ENCODE measurements at places on chromosomes 6 and 20.

DNA sequence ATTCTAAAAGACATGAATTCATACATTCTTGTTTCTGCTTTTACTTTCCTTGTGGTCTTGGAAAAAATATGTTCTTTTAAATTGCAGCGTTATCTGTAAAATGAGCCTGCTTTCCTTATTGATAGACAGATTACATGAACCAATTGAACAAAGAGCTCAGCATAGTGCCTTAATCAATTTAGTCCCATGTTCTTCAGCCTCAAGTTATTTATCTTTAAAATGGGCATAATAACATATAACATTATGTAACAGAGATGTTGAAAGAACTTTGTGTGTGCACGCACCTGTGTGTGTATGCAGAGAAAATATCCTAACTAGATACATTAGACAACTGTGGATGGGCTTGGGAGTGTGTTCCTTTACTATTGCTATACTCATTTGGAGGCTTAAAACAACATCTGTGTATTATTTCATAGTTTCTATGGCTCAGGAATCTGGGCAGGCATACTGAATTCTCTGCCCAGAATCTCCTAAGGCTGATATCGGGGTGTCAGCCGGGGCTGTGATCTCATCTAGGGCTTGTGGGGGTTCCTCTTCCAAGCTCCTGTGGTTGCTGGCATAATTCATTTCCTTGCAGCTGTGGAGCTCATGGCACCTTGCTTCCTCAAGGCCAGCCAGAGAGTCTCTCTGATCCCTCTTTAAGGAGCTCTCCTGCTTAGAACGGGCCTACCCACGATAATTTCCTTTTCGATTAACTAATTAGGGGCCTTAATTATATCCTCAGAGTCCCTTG is 194.1 kb downstream of the ARID1B start:
- no peak for DNase-seq

DNA sequence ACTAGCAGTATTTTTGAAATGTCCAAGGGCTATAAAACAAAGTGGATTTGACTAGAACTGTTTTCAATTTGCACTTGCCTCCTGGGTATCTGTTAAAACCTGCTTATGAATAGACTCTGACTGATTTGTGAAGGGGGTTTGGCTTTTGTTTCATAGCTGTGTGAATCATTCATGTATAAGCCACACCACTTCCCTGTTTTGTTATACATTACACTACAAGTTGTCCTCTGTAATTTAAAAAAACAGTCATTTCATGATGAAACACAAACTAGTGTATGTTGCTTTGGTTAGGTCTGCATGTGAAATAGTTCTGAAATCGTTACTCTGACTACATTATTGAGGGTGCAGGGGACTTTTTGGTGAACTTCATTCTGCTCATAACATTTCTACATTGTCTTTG is 121.7 kb downstream of the NKAIN2 start:
- DNase-seq = no peak

DNA sequence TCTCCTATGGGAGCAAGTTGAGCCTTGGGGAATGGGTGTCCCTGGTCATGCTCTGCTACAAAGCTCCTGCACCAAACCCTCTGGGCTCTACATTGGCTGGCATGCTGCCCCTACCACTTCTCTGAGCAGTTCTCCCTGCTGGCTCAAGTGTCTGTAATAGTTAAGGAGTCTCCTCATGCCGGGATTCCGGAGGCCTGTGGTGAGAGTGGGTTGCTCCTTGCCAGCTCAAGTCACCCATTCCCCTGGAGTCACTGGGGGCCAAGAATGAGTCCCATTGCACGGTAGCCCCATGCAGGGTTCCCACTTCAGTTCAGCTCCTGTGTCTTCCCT is 173.9 kb downstream of the PRDM13 start:
- no peak for DNase-seq

GRCh38 chr20:23568320-23568970 is at the start of gene CST9L:
Gene CST9L, minus strand, starts transcription at chr20:23568484. Its CDS starts 34 bp downstream, at chr20:23568450.
- DNase-seq = no peak

GRCh38 chr6:130252527-130253237 is 29.9 kb upstream of the SAMD3 start:
- no peak for DNase-seq

GRCh38 chr6:53363341-53364079 is 14.8 kb upstream of the ELOVL5 start:
- DNase-seq = no peak

- no peak for DNase-seq
These were observed 17.3 kb downstream of the NSFL1C start for GRCh38 chr20:1449370-1449769.

- DNase-seq = no peak
These were observed 48.3 kb upstream of the TRAF3IP2 start for GRCh38 chr6:111653979-111654378.

- DNase-seq = no peak
These were observed 30.3 kb upstream of the TMEM217 start for GRCh38 chr6:37288247-37288646.

- no peak for DNase-seq
These were observed 6.6 kb upstream of the FABP7 start for GRCh38 chr6:122772724-122773415.

GRCh38 chr20:50343490-50344179 is 153.0 kb downstream of the CEBPB start:
- no peak for DNase-seq

DNA sequence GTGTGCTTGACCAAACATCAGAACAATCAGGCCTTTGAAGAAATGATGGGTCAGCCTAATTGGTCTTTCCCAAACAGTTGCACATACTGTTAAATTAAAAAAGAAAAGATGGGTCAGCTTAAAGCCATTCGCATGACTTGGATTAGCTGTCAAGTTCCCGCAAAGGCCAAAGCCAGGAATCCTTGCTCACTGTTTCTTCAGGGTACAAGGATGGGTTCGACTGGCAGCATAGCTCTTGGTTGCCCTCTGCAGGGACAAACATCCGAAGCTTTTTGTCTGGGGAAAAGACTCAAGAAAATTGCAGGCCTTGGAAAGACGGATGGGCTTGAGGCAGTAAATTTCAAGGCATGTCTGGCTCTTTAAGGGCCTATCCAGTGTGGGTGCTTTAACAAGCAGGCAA is 168.0 kb downstream of the HDGFL1 start:
- DNase-seq = no peak

GRCh38 chr6:154504102-154504501 is 6.4 kb downstream of the CNKSR3 start:
- DNase-seq = no peak

- DNase-seq = no peak
These were observed 303.9 kb upstream of the SGK1 start for GRCh38 chr6:134621858-134622257.

- no peak for DNase-seq
These were observed 20.5 kb upstream of the TMEM181 start for GRCh38 chr6:158539413-158539812.

GRCh38 chr6:45718871-45719270 is 296.8 kb downstream of the CLIC5 start:
- DNase-seq = no peak

DNA sequence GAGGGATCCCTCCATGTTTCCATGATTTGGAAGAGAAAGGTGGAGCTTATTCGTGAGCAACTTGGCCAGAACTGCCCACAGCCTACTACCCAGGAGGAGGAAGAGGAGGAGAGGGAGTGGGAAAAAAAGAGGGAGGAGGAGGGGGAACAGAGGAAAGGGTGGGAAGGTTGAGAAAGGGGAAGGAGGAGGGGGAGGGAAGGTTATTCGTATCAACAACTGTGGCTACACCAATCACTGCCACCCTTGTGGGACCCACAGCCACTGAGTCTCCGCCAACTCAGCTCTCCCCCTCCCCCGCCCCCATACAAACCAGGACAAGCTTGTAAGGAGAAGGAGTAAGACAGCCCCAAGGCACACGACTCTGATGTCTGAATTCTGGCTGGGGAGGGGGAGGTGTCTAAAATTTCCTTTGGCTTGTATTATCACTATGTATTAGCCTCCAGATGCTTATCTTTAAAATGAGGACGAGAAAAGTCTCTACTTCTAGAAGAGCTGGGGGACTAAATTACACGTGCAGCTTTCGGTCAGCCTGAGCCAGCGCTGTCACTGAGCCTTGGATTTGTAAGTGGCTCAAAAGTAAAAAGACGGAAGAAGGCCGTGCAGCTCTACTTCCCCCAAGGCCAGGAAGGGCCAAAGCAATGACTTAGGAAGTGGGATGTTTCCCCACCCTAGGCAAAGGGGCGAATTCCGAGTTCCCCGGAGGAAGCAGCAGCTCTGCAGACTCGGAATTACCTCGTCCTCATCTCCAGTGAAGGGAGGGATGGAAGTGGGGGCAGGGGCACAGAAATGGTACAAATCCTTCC is 1.0 kb downstream of the FKBP1A start:
- no peak for DNase-seq

- DNase-seq = no peak
These were observed 131.6 kb upstream of the ESR1 start for GRCh38 chr6:151675746-151676459.

GRCh38 chr20:986733-987355 is 15.3 kb downstream of the RSPO4 start:
- DNase-seq = no peak

GRCh38 chr6:113994934-113995342 is 24.0 kb upstream of the HDAC2 start:
- no peak for DNase-seq

- DNase-seq = no peak
These were observed 402.9 kb upstream of the RUNX2 start for GRCh38 chr6:44925100-44925739.

- DNase-seq = no peak
These were observed 34.2 kb downstream of the ZNF391 start for GRCh38 chr6:27422651-27423332.

DNA sequence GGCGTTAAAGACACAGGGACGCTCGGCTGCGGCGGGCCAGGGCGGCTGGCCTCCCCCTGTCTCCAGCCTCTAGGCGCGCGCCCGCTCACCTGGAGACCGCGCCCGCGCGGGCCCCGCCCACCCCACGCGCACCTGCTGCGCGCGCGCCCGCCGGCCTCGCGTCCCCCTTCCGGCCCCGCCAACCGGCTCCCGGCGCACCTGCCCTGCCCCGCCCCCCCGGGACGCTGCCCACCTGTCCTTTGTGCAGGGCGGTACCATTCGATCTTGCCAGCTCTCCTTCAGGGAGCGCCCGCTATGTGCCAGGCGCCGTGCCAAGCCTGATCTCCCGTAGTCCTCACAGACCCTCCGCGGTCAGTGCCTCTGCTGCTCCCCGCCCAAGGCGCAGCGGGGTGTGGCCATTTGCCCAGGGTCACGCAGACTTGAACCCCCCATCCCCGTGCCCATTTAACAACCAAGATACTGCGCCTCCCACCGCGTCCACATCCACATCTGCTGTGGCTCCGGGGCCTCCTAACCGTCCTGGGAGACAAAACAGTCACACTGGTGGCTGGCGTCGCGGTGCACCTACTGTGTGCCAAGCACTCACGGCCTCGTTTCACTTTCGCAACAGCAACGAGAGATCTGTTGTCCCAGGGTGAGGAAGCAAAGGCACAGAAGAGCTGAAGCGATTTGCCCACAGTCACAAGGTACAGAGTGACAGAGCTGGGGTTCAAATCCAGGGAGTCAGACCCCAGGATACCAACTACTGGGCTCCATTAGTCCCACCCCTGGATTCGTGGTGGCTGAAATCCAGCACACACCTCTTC is 48.1 kb downstream of the NOL4L start:
- DNase-seq = no peak

DNA sequence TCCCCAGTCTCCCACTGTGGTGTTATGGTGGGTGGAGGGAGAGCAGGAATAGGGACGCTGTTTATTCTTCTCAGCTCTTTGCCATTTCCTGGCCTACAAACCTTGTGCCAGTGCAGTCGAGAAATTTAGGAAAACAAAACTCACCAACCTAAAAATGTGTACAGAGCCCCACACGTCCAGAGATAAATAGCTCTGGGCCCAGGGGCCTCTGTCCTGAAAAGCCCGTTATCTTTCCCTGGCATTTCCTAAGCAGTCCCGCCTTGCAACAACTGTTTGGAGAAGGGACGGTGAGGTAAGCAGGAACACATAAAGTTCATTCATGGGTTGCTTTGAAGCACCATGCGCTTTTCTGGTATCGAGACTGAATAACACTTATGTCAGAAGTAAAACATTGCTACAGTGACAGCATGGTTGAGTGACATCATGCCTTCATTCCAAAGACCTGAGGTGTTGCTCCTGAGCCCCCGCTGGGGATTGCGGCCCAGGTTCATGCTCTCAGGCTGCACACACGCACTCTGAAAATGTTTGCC is 80.1 kb upstream of the NXT1 start:
- DNase-seq = no peak

- DNase-seq = no peak
These were observed 98.1 kb downstream of the ZNF217 start for GRCh38 chr20:53495398-53496092.

- DNase-seq = no peak
These were observed 4.1 kb downstream of the MTRES1 start for GRCh38 chr6:107032051-107032450.

DNA sequence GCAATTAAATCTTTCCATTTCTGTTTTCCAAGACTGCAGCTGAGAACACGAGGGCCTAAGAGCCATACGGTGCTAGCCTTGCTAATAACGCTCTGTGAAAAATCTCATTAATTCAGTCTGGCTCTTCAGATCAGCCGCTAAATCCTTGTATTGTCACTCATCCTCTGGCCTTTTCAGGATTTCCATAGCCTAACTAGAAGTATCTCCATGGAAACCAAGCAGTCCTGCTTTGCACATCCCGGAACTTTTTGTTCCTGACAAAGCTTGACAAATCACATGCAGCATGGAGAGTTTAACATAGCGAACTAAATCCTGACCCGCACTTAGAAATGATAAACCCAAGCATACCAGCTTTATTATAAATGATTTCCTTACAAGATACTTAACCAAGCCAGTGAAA is 383.7 kb downstream of the CD83 start:
- no peak for DNase-seq

- DNase-seq = no peak
These were observed 34.0 kb downstream of the CPNE5 start for GRCh38 chr6:36805096-36805797.

DNA sequence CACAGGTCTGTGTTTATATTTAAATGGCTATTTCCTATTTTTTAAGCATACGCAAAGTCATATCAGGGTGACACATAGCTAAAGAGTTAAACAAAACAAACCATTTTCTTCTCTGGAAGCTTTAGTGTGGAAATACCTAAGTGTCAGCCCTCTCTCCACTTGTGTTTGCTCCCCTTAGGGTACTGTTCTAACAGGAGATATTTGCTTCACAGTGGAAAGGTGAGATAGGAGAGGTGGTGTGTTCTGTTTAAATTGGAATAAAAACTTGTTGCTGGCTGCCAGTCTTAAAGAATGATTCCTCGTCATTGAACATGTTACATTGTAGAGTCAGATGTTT is 18.9 kb downstream of the PHACTR2 start:
- no peak for DNase-seq

DNA sequence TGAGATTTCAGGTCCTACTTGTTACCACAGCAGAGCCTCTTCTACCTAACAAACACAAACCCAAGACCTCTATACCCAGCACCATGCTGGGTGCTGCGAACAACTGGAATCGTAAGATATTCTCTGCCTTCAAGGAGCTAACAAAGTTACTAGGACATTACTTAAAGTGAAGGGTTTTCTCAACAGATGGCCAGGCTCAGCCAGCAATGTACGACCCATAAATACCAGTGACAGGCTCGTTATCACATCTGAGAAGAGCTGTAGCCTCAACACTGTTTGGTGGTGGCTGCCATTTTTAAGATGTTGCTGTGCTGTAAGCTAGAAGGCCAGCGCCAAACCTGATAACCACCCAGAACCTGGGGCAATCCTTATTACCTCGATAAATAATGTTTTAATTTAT is 406.5 kb downstream of the KIF16B start:
- no peak for DNase-seq

- no peak for DNase-seq
These were observed 128.7 kb upstream of the TSHZ2 start for GRCh38 chr20:52843425-52843824.
